ENCODE measurements at places on chromosomes 5 and 9.

GRCh38 chr5:16886793-16887345 lies 49.2 kb downstream of the MYO10 start:
- DNase-seq, result no peak

DNA sequence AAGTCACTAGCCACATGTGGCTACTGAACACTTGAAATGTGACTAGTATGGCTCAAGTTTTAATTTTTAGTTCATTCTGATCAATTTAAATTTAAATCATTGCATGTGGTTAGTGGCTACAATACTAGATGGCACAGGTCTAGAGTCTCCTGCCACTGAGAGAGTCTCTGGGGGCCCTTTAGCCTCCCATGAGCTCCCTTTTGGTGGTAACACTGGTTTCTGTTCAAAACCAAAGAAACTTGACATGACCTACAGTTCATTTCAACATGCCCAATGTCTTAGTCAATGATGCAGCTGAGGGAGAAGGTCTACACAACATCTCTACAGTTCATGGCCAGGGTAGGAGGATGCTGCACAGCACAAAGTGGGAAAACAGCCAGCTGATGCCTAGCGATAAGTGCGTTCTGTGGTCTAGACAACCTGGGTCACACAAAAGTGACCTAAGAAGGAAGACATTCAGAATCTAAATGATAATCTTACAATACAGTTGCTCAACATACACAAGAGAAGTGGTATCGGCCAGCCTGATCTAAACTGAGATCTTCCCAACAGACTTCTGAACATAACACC lies 121.0 kb downstream of the AUH start:
- DNase-seq, result no peak

DNA sequence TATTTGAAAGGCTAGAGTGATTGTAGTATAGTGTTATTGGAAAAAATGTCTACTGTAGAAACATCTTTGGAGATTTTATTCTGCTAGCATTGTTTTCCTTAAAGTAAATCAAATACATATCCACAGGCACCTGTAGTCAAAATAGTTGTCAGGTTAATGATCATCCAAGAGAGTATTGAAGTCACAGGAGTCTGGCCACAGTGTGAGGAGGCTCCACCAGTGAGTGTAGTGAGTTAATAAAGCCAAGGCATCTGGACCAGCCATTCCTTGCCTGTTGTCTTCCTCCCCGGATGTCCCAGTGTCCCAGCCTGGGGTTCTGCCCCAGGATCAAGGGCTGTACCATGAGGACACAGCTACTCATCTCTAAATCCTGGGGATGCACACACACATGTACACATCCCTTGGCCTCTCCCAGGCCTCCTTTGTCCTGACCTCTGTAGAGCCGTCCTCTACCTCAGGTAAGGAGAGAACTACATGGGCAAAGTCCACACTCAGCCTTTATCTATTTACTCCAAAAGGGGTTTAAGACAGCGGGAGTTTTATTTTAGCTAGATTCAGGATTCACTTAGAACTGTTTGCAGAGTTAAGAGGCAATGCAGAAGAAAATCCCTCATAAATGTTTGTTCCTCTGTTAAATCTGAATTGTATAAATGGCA lies 3.7 kb downstream of the PIK3R1 start:
- no peak for DNase-seq

GRCh38 chr9:129415942-129416651 lies 204.8 kb downstream of the C9orf50 start:
- no peak for DNase-seq

DNA sequence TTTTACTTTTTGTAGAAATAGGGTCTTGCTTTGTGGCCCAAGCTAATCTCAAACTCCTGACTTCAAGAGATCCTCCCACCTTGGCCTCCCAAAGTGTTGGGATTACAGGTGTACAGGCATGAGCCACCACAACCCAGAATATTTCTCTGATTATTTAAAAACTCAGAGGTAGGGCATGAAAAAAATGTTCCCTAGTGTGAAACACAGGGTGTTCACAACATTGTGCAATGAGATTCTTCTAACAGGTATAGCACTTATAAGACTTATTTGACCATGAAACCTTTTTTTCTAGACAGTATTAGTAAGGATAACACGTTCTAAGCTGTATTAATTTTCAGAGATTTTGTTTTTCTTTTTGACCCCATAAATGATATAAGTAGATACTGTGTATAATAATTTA lies 13.1 kb upstream of the PTGER4 start:
- no peak for DNase-seq

GRCh38 chr5:168432903-168433302 lies 53.4 kb upstream of the RARS1 start:
- no peak for DNase-seq

- DNase-seq, result no peak
Observed at GRCh38 chr5:104611135-104611767, 1048.7 kb upstream of the NUDT12 start.

- no peak for DNase-seq
Observed at GRCh38 chr5:178241688-178242231, 9.2 kb upstream of the PHYKPL start.

DNA sequence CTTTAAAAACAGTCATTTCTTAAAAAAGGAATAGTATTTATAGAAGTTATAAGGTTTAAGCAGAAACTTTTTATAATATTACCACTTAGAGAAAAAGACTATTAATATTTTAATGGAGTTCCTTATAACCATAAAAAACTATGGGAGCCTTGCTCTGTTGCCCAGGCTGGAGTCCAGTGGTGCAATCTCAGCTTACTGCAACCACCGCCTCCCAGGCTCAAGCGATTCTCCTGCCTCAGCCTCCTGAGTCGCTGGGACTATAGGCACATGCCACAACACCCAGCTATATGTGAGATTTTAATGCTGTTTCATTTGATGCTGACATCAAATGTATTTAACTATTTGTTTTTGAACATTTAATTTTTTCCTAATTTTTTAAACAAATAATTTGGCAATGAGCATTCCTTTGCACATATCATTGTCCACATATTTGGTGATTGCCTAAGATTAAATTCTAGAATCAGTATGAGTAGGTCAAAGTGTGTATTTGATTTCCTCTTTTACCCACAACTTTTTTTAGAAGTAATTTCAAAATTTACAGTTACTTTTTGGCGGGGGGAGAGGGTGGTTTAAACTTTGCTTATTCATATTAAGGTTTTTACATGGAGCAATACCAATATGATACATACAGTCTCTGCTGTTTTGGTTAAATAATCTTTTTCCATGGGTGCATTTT lies 235.5 kb downstream of the ARHGEF28 start:
- DNase-seq, result no peak

- peak; percentile 67 for DNase-seq
Observed at GRCh38 chr5:16791036-16791705, 144.9 kb downstream of the MYO10 start.

GRCh38 chr9:128405077-128405779 lies 15.4 kb upstream of the CERCAM start:
- no peak for DNase-seq

DNA sequence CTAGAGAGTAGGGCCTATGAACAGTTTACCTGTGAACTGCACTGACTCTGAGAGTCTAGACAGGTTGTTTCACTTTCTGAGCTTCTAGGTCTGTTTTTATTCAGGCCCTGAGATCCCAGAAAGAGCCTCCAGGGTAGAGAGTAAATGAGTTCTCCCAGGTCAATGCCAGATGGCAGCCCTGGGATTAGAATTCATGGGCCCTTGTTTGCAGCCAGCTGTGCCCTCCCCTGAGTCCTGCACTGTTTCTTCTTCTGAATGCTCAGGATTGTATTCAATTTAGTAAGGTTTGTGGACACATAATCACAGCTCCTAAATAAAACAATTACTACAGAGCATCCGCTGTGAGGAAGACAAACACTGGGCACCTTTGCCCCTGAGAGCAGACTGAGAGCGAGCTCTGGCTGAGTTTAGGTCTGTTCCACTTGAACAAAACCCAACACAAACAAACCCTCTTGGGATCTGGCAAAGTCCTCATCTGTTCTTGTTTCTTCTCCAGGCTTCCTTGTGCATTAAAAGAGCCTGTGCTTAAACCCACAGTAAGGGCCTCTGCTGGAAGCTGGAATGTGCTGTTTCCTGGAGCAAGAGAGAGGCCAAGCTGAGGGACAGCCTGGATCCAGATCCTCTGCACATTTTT lies 29.9 kb downstream of the FAM219A start:
- no peak for DNase-seq

GRCh38 chr9:84642553-84643141 lies 26.9 kb upstream of the NTRK2 start:
- no peak for DNase-seq

DNA sequence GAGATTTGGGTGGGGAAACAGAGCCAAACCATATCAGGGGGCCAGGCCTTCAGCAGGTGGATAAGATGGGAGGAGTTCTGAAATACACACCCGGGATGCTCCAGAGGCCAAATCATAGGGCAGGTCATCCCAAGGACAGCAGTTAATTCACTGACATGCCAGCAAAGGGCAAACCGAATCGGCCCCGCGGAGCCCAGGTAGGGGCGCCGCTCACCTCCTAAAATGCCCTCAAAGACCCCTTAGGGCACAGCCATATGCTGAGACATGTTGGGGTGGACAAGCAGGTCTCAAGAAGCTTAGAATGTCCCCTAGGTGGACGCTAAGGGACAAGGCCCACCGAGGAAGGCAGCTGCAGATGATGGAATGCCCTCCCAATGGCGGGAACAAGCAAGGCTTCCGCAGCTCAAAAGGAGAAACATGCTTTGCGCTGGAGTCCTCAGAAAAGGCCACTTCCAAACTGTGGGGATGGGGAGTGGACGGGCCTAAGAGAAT lies 144.9 kb downstream of the ERCC6L2 start:
- DNase-seq, result no peak

- DNase-seq, result no peak
Observed at GRCh38 chr5:68405784-68406743, 190.5 kb downstream of the PIK3R1 start.

- DNase-seq, result no peak
Observed at GRCh38 chr9:28696960-28697359, 1123.7 kb upstream of the C9orf72 start.

DNA sequence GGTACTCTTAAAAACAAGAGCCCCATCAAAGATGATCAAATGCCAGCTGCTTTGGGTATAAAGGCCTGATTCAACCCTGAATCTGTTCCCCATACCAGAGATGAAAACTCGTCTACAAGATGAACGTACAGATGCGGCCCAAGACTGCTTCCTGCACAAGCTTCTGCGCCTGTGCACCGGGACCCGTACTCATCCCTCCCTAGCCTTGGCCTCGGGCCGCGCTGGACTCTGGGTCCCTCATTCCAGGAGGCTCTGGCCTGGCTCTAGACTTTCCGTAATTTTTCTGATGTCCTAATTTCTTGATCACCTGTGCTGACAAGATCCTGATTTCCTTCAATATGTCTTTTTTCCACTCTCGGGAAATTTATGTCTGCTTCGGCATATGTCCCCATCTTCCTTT lies 612.3 kb downstream of the BNC2 start:
- DNase-seq, result no peak

- DNase-seq, result no peak
Observed at GRCh38 chr9:83754383-83754977, 46.7 kb upstream of the UBQLN1 start.

DNA sequence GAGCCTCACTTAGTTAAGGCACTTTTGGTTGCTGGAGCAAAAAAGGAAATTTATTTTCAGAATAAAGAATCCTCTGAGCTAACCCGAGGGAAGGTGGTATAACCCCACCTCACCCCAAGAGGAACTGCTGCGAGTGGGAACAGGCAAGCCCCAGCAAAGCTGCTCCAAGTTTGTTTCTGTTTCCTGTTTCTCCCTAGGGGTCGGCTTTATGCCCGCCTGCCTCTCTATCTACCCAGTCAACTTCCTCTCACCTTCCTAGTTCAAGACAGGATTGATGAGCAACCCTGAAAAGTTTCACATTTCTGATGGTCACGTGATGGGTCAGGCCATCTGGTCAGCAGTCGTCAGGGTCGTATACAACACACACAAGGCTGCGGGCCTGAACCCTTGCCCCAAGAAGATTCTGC lies 31.1 kb downstream of the TRIO start:
- DNase-seq, result no peak

DNA sequence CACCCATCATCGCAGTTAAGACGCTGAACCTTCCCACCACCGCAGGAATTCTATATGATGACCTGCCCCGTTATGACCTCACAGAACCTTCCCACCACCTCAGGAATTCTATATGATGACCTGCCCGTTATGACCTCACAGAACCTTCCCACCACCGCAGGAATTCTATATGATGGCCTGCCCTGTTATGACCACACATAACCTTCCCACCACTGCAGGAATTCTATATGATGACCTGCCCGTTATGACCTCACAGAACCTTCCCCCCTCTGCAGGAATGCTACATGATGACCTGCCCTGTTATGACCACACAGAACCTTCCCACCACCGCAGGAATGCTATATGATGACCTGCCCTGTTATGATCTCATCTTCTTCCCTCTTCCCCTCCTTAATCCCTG lies 64.3 kb downstream of the IRX1 start:
- DNase-seq, result no peak

DNA sequence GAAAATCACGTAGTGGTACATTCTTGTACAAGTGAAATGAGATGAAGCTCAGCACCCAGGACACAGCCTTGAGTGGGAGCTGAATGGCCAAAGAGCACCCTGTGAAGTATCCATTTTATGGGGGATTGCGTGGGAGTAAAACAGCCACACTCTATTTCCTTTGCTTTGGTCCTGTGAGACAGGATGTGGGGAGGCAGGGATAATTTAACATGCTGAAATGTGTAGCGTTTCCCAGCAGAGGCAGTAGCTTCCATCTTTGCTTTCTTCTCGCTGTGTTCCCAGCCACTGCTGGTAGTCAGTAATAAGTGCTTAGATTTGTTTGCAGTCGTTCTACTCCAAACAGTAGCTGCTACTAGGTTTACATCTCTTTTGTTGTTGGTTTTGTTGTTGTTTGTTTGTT lies 4.4 kb downstream of the IL31RA start:
- DNase-seq, result no peak

GRCh38 chr9:3736161-3736560 lies 210.4 kb upstream of the RFX3 start:
- no peak for DNase-seq

DNA sequence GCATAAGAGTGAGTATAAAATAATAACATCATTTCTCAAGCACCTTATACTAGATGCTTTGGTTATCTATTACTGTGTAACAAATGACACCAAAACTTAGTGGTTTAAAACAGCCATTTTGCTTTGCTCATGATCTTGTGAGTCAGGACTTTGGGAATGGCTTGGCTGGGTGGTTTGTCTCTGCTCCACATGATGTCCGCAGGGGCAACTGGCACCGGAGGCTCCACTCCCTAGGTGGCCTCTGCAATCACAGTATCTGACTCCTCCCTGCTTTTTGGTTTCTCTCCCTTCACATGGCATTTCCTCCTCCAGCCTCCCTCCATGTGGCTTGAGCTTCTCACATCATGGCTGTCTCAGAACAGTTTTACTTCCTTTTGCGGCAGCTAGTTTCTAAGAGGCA lies 259.5 kb downstream of the GAS1 start:
- no peak for DNase-seq

- no peak for DNase-seq
Observed at GRCh38 chr9:120438836-120439546, 141.0 kb downstream of the CDK5RAP2 start.

DNA sequence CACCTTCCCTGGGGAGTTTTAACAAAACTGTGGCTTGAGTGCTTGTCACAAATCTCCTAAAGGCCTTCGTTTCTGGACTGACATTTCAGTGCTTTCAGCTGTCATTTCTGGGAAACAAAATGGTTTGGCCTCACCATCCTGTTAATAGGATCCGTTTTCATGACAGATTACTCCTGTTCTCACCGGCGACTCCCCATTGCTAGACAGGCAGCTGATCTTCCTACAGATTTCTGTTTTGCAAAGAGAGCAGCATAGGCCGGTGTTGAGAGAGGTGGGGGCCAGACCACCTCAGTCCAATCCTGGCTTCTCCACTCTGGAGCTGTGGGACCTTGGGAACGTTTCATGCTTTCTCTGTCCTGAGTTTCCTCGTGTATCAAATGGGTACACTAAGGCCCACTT lies 75.5 kb upstream of the OTULINL start:
- DNase-seq, result no peak

Measured in NCI-H1930 (cell line).